ENCODE measurements at places on chromosomes 3 and 15.

DNA sequence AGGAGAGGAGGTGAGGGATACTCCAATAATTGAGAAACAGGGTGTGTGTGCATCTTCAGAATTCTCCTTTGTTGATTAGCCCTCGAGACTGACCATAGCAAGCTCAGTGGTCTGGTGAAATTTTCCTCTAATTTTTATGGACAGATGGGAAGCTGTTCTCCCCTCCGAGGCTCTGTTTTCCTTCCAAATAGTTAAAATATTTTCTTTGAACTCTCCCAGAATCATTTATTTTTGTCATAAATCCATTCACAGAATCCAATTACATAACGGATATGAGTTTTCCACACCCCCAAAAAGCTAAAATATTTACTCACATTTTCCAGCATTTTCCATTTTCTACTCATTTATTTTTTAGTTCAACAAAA is 36.5 kb downstream of the QTRT2 start:
- DNase-seq: no peak

DNA sequence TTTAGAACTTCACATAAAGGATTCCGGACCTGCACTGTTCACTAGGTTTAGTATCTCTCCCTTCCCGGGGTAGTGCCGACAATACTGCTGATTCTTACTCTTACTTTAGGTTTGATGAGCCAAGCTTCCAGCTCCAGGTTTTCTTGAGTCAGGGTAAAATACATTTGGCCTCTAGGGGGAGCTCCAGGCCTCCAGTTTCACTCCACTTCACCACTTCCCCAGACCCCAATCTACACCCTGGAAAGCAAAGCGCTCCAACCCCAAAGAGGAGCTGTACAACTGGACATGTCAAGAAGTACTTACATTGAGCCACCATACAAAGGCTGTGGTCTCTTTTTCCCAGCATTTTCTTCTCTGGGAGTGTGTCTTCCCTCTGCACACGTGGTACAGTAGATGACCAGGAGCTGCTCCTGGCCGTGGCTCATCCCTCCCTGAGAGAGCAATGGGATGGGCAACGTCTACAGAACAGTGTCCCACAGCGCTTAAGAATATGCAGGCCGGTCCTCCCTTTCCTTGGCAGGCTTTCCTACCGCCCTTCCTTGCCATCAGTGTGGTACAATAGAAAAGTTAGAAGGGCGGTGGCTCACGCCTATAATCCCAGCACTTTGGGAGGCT is 93.9 kb upstream of the CCDC80 start:
- DNase-seq: peak; percentile 32

GRCh38 chr3:155941354-155941753 is 70.9 kb downstream of the GMPS start:
- no peak for DNase-seq

DNA sequence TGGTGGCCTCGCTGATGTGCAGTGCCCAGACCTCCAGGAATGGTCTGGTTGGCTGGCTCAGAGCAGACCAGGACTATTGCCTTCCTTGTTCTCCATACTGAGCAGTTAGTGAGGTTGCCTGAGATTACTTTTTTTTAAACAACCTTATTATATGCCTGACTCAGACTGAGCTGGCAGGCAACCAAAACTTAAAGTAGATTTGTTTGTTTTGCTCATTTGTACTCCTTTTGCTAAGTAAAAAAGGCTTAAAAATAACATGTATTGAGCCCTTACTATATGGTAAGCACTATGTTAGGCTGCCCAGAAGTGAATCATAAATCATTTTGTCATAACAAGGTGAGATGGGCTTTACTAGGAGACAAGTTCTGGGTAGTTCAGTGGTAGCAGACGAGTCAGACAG is 92.4 kb downstream of the GHSR start:
- no peak for DNase-seq

- no peak for DNase-seq
Measured at GRCh38 chr3:25430935-25431770, 3.1 kb downstream of the RARB start.

DNA sequence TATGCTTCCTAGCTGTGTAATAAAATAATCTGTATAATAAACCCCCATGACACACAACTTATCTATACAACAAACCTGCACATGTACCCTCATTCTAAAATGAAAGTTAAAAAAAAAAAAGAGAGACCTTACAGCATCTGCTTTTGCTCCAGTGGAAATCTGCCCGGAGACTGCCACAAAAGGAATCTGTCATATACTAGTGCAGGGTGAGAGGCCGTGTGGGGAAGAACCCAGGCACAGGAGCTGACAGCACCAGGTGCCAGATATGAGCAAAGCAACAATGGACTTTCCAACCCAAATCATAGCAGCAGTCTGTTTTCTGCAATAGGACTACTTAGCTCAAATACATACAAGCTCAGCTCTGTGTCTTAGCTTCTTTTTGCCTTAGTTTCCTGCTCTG is 346.5 kb downstream of the ROBO1 start:
- DNase-seq: no peak

GRCh38 chr3:1190569-1190968 is 97.7 kb downstream of the CNTN6 start:
- no peak for DNase-seq

GRCh38 chr3:177144922-177145321 is 52.4 kb downstream of the TBL1XR1 start:
- no peak for DNase-seq

DNA sequence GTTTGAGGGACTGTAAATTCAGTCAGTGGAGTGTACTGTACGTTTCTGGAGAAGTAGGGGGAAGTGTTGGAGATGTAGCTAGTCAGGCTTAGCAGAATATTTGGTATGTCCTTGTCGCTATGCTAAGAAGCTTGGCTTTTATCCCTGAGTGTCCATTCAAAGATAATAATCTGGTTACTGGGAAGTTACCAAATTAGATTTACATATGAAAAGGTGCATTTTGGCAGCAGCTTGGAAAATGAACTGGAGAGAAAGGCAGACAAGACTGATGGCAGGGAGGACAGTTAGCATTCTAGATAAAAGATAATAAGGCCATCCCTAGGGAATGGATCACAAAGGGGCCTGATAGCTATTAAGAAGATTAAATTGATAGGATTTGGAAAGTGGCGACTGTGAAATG is 58.7 kb downstream of the P2RY1 start:
- no peak for DNase-seq

DNA sequence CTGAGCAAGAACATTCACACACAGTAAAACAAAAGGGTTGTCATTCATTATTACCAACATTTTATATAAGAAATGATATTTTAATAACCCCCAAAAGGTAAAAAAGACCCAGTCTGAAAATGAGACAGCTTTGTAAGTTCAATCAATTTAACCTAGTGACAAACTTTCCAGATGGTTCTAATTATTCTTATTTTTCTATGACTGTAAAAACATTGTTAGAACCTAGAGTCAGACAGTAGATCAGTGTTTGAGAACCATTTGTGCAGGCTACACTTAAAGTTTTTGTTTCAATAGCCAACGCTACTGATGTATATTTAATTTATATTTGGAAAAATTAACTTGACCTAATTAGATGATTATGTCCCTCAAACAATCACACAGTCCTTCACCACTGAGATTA is 708.4 kb upstream of the CBLB start:
- DNase-seq: no peak

GRCh38 chr15:81297603-81298575 is 26.1 kb downstream of the STARD5 start:
- no peak for DNase-seq

DNA sequence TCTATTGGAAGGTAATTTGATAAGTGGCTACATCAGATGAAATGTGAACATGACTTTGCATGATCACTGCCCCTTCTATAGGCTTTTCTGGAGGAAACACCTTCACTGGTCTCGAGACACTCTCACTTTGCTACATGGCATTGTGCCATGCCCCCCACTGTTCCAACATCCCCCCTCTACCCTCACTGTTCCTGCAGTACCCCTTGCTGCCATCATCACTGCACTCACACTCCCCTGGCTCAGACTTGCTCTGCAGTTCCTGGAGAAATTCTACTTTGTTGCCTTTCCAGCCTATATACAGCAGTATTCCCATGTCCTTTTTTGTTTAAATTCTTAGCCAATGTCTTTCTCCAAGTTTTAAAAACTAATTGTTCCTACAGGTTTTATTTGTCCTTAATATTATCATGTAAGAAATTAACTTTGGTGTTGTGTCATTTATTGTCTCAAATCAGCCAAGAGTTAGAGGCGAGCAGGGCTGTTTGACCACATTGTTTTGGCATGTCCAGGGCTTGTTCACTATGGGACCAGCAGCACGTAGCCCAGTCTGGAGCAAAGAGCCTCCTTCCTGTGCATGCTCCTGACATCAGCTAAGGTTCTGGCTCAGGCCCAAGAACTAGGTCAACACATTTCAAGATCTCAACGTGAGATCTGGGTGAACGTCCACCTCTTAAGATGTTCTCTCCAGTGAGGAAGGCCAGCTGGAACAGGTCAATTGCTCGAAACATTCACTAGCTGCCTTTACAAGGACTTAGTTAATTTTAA is 246.4 kb downstream of the SLC9A9 start:
- no peak for DNase-seq

DNA sequence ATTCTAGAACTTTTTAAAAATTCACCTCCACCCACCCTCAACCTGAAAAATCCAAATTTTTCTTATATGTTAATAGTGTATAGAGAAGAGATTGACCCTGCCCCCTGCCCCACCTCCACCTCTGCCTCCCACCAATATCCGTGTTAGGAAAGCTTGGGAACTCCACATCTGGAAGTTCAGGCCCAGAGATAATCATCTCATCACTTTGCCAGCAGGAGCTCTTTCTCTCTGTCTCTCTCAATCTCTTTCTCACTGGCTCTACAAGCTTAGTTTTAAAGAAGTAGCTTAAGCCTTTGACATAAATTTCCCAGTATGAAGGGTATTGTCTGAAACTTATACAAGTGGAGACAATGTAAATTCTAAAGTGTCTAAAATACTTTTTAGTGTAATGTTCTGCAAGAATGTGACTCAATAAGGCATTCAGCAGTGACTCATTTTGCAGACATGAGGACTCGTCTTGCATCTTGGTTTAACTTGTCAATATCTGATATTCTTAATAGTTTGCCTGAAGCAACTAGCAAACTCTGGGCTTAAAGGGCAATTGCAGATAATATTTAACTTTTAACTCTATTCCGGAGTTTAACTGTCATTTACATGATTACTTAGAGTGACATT is 299.8 kb upstream of the EPHA3 start:
- DNase-seq: no peak

DNA sequence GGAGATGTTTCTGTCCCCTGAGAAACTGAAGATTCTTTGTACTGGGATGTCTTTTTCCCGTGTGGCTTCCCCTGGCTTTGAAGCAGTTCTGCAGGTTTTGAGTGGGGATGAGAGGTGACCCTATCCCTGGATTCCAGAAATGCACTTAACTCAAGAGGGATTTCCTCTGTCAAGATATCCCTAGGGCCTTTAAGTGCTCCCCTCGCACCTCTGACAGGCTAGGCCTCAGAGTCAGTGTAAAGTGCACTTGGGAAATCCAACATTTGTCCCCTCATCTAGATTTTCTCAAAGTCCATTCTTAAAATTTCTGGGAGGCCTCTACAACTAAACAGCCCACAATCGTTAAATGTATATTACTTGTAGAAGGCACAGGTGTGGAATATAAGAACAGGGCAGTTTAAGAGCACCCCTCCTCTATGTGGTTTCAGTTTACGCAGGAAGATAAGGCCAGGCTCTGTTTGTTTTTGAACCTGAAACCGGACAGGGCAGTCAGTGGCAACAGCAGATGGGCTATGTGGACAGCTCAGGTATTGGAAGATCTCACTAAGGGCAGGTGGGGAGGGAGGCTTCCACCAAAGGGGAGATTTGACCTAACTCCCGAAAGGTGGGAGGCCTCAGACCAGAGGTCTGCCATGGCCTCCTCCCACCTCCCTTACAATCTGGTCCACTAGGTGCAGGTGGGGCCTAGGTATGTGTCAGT is 4.8 kb downstream of the C3orf52 start:
- DNase-seq: no peak

DNA sequence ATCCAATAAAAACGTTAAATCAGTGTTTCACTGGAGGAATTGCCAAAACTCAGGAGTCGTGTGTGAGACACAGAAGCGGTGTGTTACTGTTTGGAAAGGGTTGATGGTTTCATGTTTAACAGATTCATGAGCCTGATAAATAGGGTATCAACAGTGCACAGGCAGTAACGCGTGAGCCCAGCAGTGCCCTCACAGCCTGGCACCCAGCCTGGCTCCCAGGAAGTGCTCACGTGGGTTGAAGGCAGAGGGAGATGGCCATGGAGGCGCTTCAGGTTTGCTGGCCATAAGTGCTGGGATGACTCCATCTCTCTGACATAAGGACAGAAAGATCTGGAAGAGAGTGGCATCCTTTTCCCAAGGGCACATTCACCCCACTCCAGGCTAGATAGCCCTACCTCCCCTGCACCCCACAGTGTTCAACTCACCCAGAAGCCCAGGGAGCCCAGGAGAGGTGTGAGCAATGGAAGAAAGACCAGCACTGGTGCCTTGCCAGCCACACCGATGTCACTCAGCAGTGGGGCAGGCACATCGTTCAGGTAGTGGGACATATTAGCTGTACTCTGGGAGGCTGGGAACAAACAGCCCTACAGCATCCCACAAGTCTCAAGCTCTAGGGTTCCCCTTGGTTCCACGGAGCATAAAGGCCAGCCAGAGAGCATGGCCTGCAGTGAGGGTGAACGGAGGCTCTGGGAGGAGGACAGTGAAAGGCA is 164.3 kb downstream of the LRRK1 start:
- no peak for DNase-seq

- DNase-seq: no peak
Measured at GRCh38 chr3:71537211-71537611, 46.3 kb downstream of the FOXP1 start.

- DNase-seq: no peak
Measured at GRCh38 chr3:162096874-162097273, 600.3 kb downstream of the OTOL1 start.

- no peak for DNase-seq
Measured at GRCh38 chr15:83285979-83286553, 1.6 kb upstream of the BNC1 start.

DNA sequence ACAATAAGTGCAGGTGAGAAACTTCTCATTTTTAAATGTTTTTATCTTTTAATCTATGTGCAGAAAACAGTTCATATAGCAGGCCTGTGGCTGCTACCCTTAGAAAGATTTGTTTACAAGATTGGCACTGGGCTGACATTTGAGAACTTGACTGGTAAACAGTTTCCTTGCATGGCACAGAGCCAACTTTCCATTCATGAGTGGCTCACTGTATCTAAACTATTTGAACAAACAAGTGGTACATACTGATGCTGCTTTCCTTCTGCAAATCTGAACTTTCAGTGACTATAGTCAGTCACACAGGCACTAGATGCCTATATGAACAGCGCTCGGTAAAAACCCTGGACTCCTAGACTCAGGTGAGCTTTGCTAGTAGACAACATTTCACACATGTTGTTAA is 6.3 kb upstream of the GTPBP8 start:
- DNase-seq: peak; percentile 16

DNA sequence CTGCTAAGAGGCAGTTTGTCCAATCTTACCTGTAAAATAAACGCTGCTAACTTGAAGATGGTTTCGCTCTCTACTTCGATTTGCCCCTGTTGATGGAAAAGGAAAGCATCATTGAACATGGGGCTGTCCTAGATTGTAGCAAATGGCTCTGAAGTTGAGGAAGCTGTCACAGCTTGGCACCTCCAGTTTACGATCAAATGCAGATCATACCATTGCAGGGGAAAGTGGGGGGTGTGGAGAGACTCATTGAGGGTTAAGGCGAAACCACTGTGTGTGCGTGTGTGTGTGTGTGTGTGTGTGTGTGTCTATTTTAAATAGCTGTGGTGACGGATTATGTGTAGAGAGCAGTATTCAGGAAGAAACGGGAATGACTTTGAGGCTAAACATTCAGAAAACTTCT is 127.6 kb upstream of the LMOD3 start:
- DNase-seq: no peak
